ENCODE measurements at places on chromosomes 13 and 19.

DNA sequence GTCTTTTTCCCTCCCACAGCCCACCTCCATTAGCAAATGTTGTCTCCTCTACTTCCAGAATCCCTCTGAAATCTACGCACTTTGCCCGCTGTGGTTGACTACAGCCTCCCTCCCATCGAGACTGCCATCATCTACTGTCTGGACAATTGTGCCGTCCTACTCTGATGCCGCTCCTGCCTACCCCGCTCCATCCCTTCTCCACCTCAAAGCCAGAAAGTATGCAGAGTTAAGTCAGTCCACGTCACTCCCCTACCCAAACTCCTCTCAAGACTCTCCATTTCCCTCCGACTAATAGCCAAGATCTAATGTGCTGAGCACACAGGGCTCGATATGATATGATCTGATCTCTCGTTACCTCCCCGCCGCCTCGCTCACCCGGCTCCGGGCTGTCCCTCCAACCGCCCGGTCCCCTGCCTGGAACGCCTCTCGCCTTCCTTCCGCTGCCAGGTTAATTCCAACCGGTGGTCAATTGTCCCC, 556 bp downstream of the CACTIN start:
- DNase-seq = no peak

- no peak for DNase-seq
Observed at GRCh38 chr13:45119469-45119990, 780 bp upstream of the GTF2F2 start.

DNA sequence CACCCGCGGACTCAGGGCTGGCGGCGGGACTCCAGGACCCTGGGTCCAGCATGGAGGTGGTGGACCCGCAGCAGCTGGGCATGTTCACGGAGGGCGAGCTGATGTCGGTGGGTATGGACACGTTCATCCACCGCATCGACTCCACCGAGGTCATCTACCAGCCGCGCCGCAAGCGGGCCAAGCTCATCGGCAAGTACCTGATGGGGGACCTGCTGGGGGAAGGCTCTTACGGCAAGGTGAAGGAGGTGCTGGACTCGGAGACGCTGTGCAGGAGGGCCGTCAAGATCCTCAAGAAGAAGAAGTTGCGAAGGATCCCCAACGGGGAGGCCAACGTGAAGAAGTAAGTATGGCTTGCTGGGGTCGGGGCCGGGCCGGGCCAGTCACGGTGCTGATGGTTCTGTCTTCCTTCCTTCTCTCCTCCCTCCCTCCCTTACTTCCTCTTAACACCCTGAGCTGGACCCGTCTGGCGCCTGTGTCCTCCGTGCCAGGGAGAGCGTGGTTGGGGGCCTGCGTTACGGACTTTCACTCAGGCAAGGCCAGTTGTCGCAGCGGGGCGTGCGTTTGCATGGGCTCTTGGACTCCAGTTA, 1.4 kb downstream of the STK11 start:
- no peak for DNase-seq

GRCh38 chr13:73520566-73521289, 461.9 kb downstream of the KLF5 start:
- no peak for DNase-seq

GRCh38 chr19:10473192-10473591, 30.0 kb downstream of the KEAP1 start:
- no peak for DNase-seq

- DNase-seq = no peak
Observed at GRCh38 chr13:111656439-111656838, 336.0 kb downstream of the TEX29 start.

GRCh38 chr13:73440296-73440895, 381.6 kb downstream of the KLF5 start:
- no peak for DNase-seq

- no peak for DNase-seq
Observed at GRCh38 chr19:39413272-39413910, 922 bp downstream of the PLEKHG2 start.

GRCh38 chr13:21557995-21558394, 46.0 kb downstream of the MICU2 start:
- DNase-seq = no peak

DNA sequence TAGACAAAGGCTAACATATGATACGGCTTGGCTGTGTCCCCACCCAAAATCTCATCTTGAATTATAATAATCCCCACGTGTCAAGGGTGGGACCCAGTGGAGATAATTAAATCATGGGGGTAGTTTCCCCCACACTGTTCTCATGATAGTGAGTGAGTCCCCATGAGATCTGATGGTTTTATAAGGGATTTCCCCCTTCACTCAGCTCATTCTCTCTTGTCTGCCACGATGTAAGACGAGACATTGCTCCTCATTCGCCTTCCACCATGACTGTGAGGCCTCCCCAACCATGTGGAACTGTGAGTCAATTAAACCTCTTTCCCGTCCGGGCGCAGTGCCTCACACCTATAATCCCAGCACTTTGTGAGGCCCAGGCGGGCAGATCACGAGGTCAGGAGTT, 143.5 kb downstream of the RXFP2 start:
- no peak for DNase-seq

DNA sequence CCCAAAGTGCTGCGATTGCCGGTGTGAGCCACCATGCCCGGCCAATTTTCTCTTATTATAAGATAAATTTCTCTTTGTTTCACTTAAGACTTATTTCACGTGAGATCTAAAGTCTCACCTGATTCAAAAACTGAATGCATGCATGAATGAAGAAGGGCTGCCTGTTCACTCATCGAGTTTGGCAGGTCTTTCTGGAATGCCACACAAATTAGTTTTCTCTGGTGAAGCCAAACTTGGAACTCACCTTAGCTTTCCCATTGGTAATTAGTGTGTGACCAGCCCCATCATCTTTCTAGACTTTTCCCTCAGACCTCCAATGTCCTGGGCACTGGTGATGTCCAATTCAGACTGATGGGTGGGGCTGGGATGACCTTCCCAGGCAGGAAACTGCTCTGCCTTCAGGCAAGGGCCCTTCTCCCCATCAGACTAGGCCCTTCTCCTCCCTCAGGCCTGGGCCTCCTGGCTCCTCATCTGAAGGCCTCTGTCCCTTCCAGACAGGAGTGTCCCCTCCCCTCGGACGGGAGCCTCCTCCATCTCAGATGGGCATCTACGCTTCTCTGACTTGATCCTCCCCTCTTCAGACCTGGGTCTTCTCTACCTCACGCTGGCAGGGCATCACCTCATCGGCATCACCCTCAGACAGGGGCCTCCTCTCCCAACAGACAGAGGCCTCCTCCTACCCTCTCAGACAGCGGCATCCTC, 14.4 kb downstream of the C3 start:
- DNase-seq = no peak

- no peak for DNase-seq
Observed at GRCh38 chr13:93230261-93230855, 3.8 kb downstream of the GPC6 start.

GRCh38 chr13:38147050-38147449, 202.6 kb upstream of the UFM1 start:
- DNase-seq = no peak

DNA sequence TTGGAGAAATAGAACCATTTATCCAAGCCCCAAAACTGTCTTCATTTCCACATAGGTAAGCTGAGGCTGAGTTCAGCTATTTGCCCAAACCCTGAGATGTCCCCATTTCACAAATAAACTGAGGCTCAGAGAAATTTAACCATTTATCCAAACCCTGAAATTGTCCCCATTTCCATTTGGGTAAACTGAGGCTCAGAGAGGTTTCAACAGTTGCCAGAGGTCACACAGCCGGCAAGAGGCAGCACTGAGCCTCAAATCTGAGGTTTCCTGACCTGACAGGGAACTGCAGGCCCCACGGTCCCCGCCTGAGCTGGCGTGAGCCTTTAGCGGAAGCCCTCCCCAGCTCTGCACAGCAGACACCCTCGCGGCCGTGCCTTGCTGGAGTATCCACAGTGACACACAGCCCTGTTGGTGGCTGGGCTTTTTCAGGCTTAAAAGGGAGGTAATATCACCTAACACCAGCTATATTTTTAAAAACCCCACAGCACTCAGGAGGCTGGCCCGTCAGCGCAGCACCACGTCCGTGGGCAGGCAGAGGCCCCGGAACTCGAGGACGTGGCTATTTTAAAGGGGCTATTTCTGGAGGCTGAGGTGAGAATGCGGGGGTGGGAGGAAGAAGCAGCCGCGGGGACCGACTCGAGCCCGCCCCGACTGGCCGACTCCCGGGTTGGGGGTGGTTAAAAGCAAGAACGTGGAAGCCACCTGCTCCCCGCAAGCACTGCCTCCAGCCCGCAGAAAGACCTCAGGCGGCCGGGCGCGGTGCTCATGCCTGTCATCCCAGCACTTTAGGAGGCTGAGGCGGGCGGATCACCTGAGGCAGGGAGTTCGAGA, 18.5 kb downstream of the PTPRS start:
- no peak for DNase-seq

DNA sequence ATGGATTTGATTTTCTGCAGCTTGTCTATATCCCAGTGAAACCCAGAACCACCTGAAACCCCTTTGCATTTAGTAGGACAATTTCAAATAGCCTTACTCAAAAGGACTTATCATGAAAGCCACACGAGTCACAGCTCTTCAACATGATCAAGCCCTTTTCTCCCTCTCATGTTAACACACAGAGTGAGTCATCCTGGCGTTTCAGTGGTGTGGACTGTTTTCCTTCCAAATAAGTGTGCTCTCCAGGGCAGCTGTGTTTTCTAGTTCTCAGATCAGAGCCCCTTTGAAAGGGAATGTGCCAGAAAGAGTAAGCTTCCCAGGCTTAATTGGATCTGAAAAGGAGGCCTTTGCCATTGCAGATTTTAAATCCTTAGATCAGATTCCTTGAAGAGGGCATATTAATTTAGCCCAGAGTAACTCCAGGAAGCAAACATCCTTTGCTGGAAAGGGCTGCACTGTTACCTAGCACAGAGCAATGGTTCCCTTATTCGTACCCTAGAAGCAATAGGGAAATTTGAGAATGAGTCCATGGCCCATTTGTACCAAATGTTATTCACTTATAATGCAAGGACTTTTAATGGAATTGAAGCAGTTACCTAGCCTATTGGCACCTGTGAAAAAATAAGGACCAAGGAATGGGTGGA, 51.3 kb downstream of the ERICH6B start:
- DNase-seq = no peak

DNA sequence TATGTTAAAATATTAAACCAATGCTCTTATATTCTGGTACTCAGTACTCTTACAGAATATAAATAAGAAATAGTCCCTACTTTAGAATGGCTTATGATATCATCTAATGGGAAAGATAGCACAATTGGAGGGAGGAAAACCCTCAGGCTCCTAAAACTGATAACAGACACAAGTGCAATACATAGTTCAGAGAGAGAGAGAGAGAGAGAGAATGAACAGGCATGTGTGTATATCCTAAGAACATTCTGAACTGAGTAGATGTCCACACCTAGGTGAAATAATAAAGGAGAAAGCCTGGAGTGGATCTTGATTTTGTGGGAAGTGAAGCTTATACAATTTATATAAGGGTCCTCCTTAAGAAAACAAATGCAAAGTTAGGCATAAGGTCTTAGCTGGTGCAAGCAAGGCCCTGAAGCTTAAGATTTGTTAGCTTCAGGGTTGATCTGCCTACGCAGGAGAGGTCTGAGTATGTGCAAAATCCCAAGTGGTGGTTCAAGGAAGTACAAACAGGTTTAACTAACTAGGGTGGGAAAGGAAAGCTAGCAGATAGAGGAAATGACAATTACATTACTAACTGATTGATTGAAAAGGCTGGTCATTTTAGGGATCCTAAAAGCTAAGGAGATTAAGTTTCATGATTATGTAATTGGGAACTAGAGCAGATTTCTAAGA, 53.3 kb downstream of the SOX21 start:
- DNase-seq = no peak

GRCh38 chr13:114121496-114122126, 10.8 kb downstream of the RASA3 start:
- DNase-seq = no peak

Measured in NCI-H774 (cell line).